Stimulated activated CD4-positive, alpha-beta T cell treated with anti-CD3 and anti-CD28 coated beads, Interleukin-2, amount 100 ng/mL, for 48 hours (primary cell): ENCODE measurements at places on chromosomes 13 and 19.

DNA sequence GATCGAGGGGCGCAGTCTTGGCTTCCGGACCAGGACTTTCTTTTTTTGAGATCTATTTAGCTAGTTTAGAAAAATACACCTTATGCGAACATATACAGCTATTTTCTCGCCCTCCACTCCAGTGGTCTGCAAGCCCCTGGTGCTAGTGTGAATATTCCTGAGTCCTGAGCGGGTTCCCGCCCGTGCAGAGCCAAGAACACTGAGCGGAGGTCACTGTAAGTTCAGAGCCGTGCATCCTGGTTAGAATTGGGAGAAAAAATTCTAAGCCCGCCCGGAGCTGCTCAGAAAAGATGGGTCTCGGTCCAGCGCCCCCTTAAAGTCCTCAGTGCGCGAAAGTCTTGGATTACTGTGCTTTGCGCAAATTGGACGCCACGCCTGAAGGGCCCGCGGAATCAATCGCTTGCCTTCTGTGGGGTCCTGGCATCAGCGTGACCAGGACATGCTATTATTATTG, 117.7 kb downstream of the KCNRG start:
- DNase-seq: no peak

DNA sequence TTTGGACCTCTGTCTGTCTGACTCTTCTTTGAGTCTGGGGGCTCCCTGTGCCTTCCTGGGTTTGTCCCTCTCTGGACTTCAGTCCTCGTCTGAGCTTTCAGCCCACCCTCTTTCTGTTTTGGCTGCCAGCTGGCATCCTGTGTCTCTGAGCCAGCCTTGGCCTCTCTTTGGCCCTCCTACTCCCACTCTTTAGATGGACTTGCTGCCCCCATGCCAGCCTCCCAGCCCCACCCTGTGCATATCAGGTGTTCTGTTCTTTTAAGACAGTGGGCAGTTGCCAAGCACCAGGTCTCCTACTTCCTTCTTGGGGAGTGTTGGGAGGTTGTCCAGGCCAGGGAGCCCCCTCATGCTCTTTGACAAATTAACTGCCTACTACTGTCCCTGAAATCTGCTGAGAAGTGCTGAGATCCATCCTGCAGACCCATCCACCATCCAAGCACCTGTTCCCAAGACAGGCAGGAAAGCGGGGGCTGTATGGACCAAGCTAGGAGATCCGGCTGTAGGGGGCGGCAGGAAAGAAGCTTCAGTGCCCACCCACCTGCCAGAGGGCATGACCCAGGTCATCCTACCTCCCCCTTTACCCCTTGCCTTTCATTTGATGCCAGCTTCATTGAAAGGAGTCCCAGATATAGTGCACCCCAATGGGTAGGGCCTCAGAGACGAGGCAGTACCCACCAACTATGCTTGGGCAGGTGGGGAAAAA, 9.6 kb downstream of the CIC start:
- DNase-seq: no peak

DNA sequence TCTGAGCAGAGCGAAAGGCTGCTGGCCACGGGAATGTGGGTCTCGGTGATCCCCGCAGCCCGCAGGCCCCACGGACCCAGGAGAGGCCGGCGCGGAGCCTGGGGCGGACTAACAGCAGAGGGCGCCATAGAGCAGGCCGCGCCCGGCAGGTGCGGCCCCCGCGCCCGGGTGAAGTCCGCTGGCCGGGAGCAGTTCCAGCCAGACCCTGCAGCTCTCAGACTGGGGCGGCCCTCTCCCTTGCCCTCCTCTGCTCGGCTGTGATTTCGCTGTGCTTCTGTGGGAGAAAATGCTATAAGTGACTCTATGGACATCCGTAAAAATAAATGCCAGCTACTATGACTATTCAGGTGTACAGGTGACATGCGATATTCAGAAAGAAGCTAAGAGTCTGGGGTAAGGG, 37.7 kb downstream of the GSX1 start:
- peak; percentile 50 for DNase-seq

DNA sequence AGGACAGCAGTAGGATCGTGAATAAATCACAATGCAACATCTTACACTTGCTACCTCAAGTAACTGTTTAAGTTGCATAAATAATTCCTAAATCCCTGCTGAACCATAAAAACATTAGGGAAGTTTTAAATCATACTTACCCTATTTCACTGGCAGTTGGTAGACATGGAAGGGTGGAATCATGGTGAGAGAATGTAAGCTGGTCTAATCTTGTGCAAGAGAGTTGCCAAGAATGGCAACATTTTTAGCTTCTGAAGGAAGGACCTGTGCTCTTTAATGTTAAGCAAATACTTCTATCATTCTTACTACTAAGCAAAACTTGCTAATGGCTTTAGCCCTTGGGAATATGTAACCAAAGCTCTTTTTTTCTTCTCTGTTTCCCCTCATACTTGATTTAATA, 46.8 kb downstream of the MTUS2 start:
- DNase-seq: no peak

GRCh38 chr19:16441661-16442162, 30.1 kb downstream of the EPS15L1 start:
- peak; percentile 26 for DNase-seq

DNA sequence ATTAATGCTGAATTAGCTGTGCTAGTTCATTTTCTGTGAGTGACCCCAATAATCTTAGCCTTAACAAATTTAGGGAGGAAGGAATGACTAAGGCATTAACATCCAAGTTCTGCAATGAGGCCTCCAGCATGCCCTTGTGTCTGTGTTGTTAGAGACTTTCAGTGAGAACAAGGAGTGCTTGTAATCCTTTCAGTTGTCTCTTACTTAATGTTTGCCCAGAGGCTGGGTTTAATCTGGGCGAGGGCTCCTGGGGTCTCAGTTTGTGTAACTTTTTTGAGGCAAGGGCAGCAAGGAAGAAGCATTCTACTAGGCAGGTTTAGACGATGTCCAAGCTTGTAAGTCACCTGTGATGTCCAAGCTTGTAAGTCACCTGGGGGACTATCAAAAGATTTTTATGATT, 24.3 kb downstream of the CCNA1 start:
- DNase-seq: no peak

DNA sequence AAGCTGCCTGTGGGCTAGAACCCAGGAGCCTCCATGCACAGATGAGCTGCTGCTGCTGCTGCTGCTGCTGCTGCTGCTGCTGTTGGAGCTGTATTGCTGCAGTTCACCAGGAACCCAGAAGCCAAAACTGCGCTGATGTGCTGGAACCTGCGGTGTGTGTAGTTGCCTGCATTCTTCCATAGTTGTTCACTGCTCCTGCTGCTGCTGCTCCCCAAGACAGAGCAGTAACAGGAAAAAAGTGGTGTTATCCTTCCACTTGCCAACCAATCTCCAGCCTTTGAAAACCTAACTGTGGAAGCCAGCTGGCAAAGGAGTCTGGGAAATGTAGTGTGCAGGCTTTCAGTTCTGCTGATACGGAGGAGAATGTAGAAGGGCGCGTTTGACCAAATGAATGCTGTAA, 37.9 kb downstream of the ARHGAP35 start:
- DNase-seq: no peak

- no peak for DNase-seq
Measured at GRCh38 chr13:24253520-24254145, 55.7 kb upstream of the C1QTNF9 start.

DNA sequence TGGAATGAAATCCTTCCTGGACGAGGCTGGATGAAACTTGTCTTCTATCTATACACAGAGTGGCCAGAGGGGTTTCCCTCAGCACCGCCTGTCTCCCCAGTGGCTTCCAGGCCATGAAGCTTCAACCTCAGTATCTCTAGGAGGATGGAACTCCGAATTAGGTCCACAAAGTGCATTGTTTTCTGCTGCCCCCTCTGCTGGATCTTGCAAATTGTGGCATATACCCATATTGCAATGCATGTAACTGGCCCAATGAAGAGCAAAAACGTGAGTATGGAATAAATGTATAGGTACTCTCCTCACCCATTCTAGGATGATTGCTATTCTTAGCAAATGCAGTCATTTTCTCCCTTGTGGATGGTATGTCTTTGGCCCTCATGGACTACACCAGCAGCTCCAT, 14.7 kb upstream of the LILRB4 start:
- no peak for DNase-seq

- DNase-seq: no peak
Measured at GRCh38 chr19:48469934-48470680, 938 bp downstream of the CYTH2 start.

DNA sequence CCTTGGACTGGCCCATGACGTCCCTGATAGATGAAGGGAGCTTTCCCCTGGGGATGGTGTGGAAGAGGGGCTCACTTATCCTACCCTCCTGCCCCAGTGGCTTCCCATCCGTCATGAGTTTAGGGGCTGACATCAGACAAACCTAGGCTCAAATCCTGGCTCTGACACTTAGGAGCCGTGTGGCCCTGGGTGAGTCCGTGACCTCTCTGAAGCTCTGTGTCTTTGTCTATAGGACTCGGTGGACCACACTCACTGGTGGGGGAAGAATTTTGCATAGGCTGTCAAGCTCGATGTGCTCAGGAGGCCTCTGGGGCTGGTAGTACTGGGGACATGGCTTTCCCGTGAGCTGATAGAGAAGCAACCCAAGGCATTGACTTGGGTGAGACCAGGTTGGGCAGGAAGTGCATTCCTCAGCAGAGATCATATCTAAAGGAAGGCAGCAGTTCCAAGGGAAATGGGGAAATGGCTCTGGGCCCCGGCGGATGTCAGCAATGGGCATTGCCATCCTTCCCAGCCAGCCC, 17.4 kb upstream of the AP1M2 start:
- no peak for DNase-seq

GRCh38 chr19:10580979-10581631, 6.0 kb downstream of the AP1M2 start:
- peak; percentile 90 for DNase-seq

- no peak for DNase-seq
Measured at GRCh38 chr19:3140667-3141038, 4.8 kb downstream of the GNA15 start.

GRCh38 chr13:76523740-76524340, 362.4 kb downstream of the KCTD12 start:
- no peak for DNase-seq

- DNase-seq: peak; percentile 75
Measured at GRCh38 chr19:1503089-1503924, 9.5 kb downstream of the ADAMTSL5 start.

DNA sequence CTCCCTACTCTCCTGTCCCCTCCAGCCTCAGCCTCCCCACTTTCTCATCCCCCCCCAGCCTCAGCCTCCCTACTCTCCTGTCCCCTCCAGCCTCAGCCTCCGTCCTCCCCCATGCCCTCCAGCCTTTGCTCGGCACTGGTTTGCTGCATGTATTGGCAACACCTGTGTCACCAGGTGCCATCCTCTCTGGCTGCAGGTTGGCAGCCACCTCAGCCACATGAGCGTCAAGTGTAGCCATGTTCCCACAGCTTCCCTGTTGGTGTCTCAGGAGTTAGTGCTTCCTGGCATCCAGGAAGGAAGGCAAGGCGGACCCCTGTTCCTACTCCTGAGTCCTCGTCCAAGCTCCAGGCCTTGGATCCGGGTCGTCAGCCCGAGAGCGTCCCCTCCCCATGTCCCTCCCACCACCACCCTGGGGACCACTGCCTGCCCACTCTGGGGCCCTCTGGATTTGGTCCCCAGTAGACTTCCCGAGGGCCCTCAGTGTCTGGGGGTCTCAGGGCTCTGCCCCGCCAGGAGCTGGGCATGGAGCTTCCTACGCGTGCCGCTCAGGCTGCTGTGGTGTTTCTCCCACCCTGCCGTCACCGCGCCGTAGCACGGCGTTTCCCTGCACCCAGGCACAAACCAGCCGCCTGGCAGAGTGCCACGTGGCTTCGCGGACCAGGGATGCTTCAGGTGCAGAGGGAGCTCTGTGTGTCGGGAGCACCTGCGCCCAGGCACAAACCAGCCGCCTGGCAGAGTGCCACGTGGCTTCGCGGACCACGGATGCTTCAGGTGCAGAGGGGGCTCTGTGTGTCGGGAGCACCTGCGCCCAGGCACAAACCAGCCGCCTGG, 128.3 kb upstream of the MCF2L start:
- no peak for DNase-seq

- DNase-seq: no peak
Measured at GRCh38 chr13:84481958-84482357, 599.7 kb upstream of the SLITRK1 start.

- DNase-seq: no peak
Measured at GRCh38 chr19:13198634-13199033, 48.4 kb downstream of the IER2 start.

DNA sequence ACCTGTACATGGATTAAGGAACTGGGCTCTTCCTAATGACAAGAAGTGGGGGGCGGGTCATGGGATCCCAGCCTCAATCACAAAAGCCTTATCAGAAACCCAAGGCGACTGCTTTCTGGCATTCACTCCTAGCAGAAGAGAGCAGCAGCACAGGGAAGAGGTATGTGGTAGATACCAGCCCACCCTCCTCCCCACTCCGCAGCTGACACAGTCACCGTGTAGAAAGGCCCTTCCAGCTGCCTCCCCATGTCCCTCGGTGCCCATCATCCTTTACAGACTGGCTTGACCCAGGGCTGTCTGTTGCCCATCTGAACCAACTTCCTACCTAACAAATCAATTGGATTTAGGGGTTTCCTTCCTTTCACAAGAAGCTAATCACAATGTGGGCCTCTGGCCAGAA, 3.1 kb upstream of the DHRS12 start:
- no peak for DNase-seq

- no peak for DNase-seq
Measured at GRCh38 chr13:32056316-32056715, 24.7 kb downstream of the FRY start.

DNA sequence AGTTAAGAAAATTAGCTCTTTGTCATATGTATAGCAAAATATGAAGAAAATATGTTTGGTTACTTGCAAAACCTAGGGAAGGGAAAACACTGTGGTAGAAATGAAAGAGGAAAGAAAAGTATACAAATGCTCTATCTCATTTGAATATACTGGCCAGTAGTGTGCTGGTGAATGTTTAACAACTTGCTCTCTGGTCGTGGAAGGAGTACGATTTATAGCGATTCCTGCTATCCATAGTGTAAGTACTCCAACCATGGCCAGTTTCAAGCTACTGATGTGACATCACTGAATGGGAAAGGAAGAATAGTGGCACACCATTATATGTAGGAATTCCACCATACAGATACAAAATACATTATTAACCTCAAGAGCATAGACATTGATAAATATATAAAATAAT, 9.3 kb downstream of the BORA start:
- DNase-seq: no peak

GRCh38 chr19:48618916-48619691, at the start of the genes RPL18 and SPHK2:
Gene RPL18, minus strand, starts transcription at chr19:48619178. Its CDS starts 35 bp downstream, at chr19:48619143.
Gene SPHK2, plus strand, starts transcription at chr19:48619506. Its CDS starts 1,009 bp downstream, at chr19:48620515.
- peak; percentile 92 for DNase-seq

GRCh38 chr19:35143231-35143715, at the start of gene FXYD7:
Gene FXYD7, plus strand, starts transcription at chr19:35143255. Its CDS starts 79 bp downstream, at chr19:35143334.
- DNase-seq: no peak
